ENCODE measurements at places on chromosomes 2 and 18. TPM values are rescaled to one million over a fixed set of nuclear protein-coding genes. Genes with fewer than 3 reads are reported as not detected.
A peak's percentile ranks its signal among the peaks of the same experiment; 100 is the strongest.

GRCh38 chr2:230925443-230925878 is 419 bp upstream of the GPR55 start:
- no peak overlapping the region for H3K27ac ChIP-seq
- no peaks in the 10 kb centered on the region for H3K4me1 ChIP-seq
- H3K4me3 ChIP-seq: no peak overlapping the region
- H3K36me3 ChIP-seq: no peaks in the 10 kb centered on the region
- no peak for DNase-seq

DNA sequence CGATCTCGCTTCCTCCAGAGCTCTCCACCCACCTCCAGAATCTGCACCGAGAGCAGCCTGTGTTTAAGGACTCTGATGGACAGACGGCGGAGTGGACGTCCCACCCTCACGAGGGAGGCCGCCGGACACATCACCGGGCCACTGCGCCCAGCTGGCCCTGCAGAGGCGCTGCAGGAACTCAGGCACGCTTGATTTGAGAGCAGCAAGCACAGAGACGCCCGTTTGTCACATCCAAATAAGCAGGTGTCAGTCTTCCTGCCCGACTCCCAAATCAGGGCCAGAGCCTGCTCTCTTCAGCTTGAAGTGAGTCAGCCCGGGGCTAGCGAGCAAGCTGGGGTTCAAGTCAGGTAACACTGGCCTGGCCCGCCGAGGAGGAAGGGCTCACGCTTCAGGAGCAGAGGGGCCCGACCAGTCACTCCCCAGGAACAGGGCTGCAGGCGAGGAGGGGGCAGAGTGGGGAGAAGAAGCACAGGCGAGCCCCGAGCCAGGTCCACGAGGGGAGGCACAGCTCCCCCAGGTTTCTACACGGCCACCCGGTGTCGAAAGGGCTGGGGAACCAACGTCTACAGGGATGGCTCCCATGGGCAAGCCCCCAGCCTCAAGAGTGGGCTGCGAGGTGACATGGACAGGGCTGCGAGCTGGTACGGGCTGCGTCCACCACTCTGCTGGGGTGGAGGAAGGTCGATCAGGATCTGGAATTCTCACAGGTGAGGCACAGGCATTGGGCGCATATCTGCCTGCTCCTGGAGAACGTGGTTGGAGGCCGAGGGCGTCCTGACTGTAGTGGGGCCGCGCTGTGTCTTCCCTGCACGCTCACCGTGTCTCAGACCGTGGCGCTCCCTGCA is 52.5 kb upstream of the CTDP1 start:
- H3K27me3 ChIP-seq: peaks cover 22% of the 10 kb centered on the region
- no peak for DNase-seq
- peaks cover 25% of the 10 kb centered on the region for H3K4me1 ChIP-seq
- H3K4me3 ChIP-seq: no peak overlapping the region
- no peak overlapping the region for H3K27ac ChIP-seq

DNA sequence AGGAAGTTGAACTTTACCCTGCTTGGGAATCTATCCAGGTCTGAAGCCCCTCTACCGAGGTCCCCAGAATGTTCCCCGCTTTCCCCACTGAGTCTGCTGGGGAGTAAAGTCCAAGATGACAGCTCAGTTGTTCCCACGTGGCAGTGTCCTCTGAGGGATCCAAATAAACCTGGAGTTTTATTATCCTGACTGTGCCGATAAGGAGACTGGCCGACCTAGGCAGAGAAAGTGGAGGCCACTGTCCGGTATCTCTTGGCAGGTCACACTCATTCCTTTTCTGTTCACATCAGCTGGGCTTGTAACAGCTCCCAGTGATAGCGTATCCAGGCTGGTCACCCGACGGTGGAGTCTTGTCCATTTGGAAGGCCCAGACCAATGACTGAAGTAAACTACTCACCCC is 27.5 kb upstream of the C18orf32 start:
- H3K4me3 ChIP-seq: no peak overlapping the region
- no peaks in the 10 kb centered on the region for H3K4me1 ChIP-seq
- H3K27ac ChIP-seq: no peak overlapping the region

TEX44 gene
- not detected for total RNA-seq

GRCh38 chr2:216620786-216621185 is 12.4 kb upstream of the IGFBP2 start:
- H3K36me3 ChIP-seq: no peaks in the 10 kb centered on the region
- no peaks in the 10 kb centered on the region for H3K27me3 ChIP-seq
- peaks cover 4% of the 10 kb centered on the region for H3K4me1 ChIP-seq

NCL gene
- total RNA-seq: 530 TPM

SCYGR2 gene
- total RNA-seq: not detected

- DNase-seq: no peak
- no peaks in the 10 kb centered on the region for H3K36me3 ChIP-seq
- no peak overlapping the region for H3K4me3 ChIP-seq
- no peak overlapping the region for H3K27ac ChIP-seq
- no peaks in the 10 kb centered on the region for H3K27me3 ChIP-seq
These were observed 961.0 kb upstream of the CDH2 start for GRCh38 chr18:29137773-29138495.

DNA sequence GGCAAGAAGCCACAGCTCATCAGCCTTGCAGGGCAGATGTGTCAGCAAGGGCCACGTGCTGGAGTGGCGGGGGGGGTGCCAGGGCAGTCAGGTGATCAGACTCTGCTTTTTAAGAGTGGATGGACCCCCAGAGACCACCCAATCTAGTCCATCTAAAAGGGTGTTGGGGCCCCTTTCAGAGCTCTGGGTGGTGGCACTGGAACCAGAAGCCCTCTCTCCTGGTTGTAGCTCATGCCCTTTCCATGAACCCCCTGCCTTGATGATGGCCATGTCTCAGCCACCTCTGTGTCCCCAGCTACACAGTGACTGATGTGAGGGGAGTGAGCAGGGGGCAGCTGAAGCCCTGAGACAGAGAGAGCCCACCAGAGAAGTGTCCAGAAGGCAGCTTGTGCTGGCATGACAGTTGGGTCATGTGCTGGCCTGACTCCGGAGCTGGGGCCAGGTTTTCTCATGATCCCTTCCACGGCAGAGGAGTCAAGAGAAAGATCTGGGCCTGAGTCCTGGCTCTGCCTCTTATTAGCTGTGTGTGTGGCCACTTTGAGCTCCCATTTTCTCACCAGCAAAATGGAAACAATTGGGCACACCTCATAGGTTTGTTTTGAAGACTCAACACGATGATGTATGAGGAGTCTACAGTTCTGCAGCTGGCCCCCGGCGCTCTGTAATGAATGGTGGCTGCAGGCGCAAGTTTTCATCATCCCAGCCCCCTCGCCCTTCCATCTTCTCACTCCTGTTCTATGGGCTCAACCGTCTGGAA is 195.7 kb downstream of the ZFP36L2 start:
- DNase-seq: no peak
- H3K36me3 ChIP-seq: no peaks in the 10 kb centered on the region
- no peak overlapping the region for H3K27ac ChIP-seq
- peaks cover 9% of the 10 kb centered on the region for H3K4me1 ChIP-seq
- H3K4me3 ChIP-seq: no peak overlapping the region

DNA sequence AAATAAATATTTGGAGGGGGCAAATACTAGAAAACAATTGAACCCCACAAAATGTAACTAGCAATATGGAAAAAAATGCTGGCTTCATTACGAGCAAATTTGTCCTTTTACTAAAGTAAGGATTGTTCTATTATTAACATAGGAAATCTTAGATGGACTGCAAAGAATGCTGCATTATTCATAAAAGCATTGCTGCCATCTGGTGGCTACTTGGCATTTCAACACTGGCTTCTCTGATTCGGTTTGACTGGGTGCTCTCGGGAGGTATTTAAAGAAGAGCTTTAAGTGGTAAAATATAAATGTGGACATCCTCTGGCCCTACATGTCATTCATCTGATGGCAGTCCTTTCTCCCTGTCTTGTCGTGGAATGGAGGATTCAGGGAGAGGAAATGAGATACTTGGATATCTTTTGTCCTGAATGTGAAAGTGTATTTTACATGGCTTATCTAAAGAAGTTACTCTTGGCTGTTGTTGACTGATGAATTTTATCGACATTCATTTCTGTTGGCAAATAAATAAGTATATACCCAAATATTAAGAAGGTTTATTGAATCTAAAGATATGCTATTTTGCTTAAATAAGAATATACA is 130.2 kb downstream of the ARHGAP15 start:
- no peaks in the 10 kb centered on the region for H3K4me1 ChIP-seq
- no peak overlapping the region for H3K4me3 ChIP-seq
- no peaks in the 10 kb centered on the region for H3K27me3 ChIP-seq

GCG gene
- total RNA-seq: 0.29 TPM

GRCh38 chr2:23565814-23566213 is 180.8 kb downstream of the KLHL29 start:
- H3K4me1 ChIP-seq: no peaks in the 10 kb centered on the region
- H3K27ac ChIP-seq: no peak overlapping the region
- H3K36me3 ChIP-seq: no peaks in the 10 kb centered on the region
- no peak overlapping the region for H3K4me3 ChIP-seq

TMEM198 gene
- 2.4 TPM for total RNA-seq

GRCh38 chr18:1513519-1513918 is 608.8 kb downstream of the ADCYAP1 start:
- H3K4me3 ChIP-seq: no peak overlapping the region
- no peaks in the 10 kb centered on the region for H3K27me3 ChIP-seq
- H3K36me3 ChIP-seq: no peaks in the 10 kb centered on the region
- peaks cover 14% of the 10 kb centered on the region for H3K4me1 ChIP-seq
- DNase-seq: peak; percentile 26

DNA sequence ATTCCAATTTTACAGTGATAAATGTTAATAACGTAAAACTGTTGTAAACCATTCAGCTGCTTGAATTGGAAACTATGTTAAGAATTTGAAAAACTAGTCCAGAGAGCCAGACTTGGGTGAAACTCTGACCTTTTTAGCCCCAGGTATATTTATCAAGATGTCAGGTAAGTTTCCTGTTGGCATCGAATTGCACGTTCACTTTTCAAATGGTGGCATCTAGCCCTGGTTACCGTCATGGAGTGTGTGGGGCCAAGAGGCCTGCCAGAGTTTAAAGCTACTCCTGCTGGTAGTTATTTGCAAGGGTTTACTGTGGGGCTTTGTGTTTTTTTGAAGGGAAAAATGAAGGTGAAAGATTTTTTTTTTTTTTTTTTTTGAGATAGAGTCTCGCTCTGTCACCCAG is 109.9 kb downstream of the WDSUB1 start:
- H3K4me1 ChIP-seq: no peaks in the 10 kb centered on the region
- H3K27ac ChIP-seq: no peak overlapping the region
- H3K36me3 ChIP-seq: no peaks in the 10 kb centered on the region
- no peak for DNase-seq

KIF1A gene
- total RNA-seq: 1.4 TPM

- peak overlapping the region; percentile 73 for H3K4me3 ChIP-seq
- DNase-seq: no peak
- peak overlapping the region; percentile 98 for H3K27ac ChIP-seq
- peaks cover 38% of the 10 kb centered on the region for H3K36me3 ChIP-seq
- H3K4me1 ChIP-seq: peaks cover 9% of the 10 kb centered on the region
These were observed 679 bp downstream of the CLK1 start for GRCh38 chr2:200863782-200864175.

ALPI gene
- not detected for total RNA-seq

DNA sequence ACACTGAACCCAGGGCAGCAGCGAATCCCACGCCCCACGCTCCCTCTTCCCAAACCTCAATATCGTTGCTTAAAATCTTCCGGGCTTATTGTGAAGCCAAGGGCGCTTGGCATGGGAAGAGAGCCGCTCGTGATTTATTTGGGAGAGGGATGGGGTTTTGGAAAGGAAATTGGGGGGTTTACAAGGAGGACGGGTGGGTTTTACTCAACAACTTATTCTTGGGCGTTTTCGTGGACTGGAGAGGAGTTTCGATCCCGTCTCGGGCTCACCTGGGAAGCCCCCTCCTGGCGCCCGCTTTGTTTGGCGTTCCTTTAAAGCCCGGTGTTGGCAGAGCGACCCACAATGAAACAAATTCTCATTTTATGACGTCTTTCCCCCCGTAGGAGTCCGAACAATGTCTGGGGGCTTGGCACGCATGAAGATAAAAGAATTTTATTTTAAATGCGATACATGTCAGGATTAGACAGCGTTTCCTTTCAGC is 135.3 kb downstream of the INSIG2 start:
- H3K36me3 ChIP-seq: no peaks in the 10 kb centered on the region
- no peak overlapping the region for H3K27ac ChIP-seq
- H3K27me3 ChIP-seq: peaks cover 15% of the 10 kb centered on the region
- H3K4me3 ChIP-seq: no peak overlapping the region

DNA sequence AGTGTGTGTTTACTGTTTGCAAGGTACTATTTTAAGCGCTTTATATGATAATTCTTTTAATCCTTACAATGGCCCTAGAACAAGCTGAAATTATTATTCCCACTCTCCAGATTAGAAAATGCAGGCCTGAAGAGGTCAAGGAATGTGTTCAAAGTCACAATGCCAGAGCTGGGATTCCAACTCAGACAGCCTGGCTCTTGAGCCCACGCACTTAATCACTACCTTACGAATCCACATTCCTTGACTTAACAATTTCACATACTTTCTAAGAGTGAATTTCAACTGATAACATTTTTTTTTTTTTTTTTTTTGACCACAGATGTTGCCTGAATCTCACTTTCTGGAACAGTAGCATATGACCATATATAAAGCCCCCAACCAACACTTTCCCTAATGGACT is 400.3 kb downstream of the NCKAP5 start:
- H3K27ac ChIP-seq: no peak overlapping the region
- H3K36me3 ChIP-seq: no peaks in the 10 kb centered on the region
- H3K27me3 ChIP-seq: no peaks in the 10 kb centered on the region
- no peaks in the 10 kb centered on the region for H3K4me1 ChIP-seq
- H3K4me3 ChIP-seq: no peak overlapping the region

- H3K27me3 ChIP-seq: no peaks in the 10 kb centered on the region
- no peak overlapping the region for H3K27ac ChIP-seq
- H3K36me3 ChIP-seq: peaks cover 21% of the 10 kb centered on the region
- H3K4me1 ChIP-seq: no peaks in the 10 kb centered on the region
These were observed 100.1 kb downstream of the SLC25A12 start for GRCh38 chr2:171793691-171794678.

DNA sequence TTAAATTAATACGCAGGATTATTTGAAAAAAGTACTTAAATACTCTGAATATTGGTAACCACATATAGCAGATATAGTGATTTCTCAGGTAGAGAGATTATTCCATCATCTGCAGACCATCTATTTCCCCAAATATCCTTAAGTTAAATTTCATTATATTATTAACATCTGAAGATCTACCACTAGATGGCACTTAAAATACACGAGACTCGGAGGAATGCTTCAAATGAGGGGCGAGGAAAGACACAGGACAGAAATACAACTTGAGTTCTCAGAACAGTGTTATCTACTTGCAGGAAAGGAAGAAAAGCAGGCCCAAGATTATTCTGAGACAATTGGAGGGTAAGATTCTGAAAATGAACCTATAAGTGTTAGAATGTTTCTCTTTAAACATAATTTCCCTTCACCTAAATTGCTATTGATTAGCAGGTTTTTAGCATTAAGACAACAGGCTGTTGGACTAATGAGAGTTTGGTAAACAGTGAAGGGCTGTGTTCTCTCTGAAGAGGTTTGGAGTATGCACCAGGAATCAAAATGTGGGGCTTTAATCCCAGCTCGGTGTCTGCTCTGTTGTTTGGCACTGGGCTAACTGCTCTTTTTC is 76.9 kb upstream of the GCFC2 start:
- no peaks in the 10 kb centered on the region for H3K27me3 ChIP-seq
- no peak overlapping the region for H3K27ac ChIP-seq
- no peaks in the 10 kb centered on the region for H3K4me1 ChIP-seq
- H3K4me3 ChIP-seq: no peak overlapping the region
- no peaks in the 10 kb centered on the region for H3K36me3 ChIP-seq
- peak; percentile 19 for DNase-seq

PFN4 gene
- total RNA-seq: 0.56 TPM

All from K562 (cell line).